Erythroblast (primary cell): ENCODE measurements at places on chromosomes 4 and X.

DNA sequence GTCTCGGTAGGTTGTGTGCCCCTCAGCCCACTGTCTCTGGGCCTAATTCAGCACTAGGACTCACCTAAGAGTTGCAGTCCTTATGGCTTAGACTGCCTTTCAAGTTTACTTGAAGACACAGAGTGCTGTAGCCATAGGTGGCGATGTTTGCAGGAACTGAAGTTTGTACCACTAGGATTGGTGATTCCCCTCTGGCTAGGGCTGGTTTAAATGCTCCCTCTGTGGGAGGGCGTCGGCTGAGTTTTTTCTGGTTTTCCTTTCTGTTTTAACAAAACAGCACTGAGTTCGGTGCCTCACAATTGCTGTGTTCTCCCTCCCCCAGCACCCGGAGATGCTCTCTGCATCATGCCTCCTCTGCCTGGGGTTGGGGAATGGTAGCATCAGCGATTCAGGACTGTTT lies 480.9 kb downstream of the PCDH11X start:
- DNase-seq = no peak

GRCh38 chrX:155766321-155766720 lies 114.8 kb upstream of the VAMP7 start:
- DNase-seq = no peak

DNA sequence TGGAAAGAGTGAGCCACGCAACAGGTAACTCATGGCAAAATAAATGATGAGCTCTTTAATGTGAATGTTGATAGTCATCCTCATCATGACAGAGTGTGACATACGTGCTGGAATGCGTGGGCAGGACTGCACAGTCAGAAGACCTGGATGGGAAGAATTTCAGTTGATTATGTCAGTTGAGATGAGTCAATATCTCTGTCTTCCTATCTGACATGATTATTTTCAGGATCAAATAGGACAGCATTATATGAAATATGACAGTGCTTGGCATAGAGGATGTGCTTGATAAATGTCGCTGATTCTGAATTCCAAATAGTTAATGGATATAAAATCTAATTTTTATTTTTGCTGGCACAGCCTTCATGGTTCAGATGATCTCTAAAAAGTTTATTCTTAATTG lies 95.1 kb downstream of the IL15 start:
- DNase-seq = no peak

- no peak for DNase-seq
Observed at GRCh38 chrX:120797188-120797851, 78.3 kb downstream of the CT47B1 start.
